T-helper 2 cell (primary cell): ENCODE measurements at places on chromosomes 4 and X.

DNA sequence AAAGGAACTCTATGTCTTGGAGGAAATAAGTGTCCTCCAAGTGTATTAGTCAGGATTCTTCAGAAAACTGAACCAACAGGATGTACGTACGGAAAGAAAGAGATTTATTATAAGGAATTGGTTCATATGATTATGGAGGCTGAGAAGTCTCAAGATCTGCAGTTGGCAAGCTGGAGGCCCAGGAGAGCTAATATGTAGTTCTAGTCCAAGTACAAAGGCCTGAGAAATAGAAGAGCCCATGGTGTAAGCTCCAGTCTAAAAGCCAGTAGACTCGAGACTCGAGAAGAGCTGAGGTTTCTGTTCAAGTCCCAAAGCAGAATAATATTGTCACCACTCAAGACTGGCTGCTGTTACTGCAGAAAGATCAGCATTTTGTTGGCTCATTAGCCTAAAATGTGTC, 65.3 kb upstream of the EFNB1 start:
- DNase-seq, result no peak

DNA sequence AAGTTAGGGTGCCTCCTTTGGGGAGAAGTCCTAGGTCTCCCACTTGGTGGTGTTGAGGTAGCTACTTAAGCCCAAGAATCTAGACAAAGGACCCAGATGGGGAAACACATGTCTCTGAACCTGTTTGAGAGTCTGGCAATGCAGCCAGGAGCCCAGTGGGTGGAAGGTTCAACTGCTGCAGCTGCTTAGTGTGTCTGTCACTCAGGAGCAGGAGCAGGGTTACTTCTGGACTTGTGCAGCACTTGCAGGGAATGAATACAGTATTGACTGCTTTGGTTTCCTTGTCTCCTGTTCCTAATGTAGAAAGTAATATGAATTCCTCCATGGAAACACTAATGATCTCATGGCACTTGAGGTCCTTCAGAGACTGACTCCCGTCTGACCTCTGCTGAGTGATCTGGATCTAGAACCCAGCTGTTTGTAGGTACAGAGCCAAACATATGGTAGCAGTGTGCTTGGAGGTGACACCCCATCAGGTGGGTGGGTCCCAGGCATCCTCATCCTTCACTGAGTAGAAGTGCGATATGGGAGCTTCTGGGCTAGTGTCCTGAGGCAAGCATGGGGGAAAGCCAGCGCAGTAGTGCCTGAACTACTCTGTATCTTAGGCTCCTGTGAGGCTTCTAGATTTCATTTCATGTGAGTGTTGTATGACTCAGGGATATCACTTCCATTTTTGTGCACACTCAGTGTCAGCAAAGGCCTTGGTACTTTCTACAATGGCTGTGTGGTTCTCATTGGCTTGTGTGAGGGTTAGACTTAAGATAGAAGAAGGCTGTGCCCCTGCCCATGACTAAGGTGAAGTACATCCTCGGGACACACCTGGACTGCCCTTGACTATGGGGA, 85.0 kb upstream of the WDR1 start:
- no peak for DNase-seq

GRCh38 chr4:87165892-87166291, 54.5 kb downstream of the KLHL8 start:
- no peak for DNase-seq

- no peak for DNase-seq
Observed at GRCh38 chrX:104679175-104679574, 113.2 kb downstream of the IL1RAPL2 start.

- DNase-seq, result no peak
Observed at GRCh38 chrX:109716431-109717028, 16.5 kb downstream of the ACSL4 start.

- no peak for DNase-seq
Observed at GRCh38 chrX:10022273-10022541, 55.0 kb downstream of the CLDN34 start.

- DNase-seq, result no peak
Observed at GRCh38 chrX:154531626-154532025, 15.0 kb downstream of the G6PD start.

DNA sequence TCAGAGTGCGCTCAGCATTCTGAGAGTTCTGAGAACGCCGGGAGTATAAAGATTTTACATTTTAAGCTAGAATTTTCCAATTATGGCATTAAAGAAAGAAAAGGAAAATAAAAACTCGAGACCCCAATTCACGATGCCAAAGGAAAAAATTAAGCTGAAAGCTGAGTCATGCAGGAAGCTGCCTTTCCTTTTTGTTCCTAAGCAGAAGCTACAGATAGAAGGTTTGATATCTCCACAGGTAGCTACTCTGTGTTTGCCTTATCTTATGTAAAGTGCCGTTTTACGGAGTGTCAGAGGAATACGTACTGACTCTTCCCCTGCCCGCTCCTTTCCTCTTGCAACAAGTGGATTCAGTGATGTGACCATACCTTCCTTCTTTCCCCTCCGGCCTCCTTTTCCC, 10.8 kb upstream of the SORBS2 start:
- DNase-seq, result no peak

DNA sequence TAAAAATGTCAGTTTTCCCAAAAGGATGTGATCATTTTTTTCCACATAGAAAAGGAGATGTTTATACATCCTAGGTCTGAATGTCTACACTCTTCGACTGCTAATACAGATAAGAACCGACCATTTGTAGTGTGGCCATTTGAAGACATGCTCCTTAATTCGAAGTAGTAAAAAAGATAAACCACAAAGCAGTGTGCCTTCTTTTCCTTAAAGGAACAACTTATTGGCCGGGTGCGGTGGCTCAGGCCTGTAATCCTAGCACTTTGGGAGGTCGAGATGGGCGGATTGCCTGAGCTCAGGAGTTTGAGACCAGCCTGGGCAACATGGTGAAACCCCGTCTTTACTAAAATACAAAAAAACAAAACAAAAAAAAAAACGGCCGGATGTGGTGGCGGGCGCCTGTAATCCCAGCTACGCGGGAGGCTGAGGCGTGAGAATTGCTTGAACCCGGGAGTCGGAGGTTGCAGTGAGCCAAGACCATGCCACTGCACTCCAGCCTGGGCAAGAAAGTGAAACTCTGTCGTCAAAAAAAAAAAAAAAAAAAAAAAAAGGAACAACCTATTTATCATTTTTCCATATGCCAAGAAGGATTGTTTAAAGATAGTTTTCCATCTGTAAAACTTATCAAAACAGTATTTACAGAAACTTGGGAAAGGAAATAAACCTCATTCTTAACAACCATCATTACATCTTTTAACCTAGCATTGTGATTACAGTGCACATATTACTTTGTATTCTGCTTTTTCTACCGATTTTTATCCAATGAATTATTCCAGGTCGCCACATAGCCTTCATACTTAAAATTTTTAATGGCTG, 2.6 kb downstream of the INTS6L start:
- DNase-seq, result no peak
